ENCODE measurements at places on chromosomes 5 and 9.
A peak's percentile ranks its signal among the peaks of the same experiment; 100 is the strongest.

- no peak for DNase-seq
Measured at GRCh38 chr5:139295346-139296057, 2.0 kb downstream of the MATR3 start.

DNA sequence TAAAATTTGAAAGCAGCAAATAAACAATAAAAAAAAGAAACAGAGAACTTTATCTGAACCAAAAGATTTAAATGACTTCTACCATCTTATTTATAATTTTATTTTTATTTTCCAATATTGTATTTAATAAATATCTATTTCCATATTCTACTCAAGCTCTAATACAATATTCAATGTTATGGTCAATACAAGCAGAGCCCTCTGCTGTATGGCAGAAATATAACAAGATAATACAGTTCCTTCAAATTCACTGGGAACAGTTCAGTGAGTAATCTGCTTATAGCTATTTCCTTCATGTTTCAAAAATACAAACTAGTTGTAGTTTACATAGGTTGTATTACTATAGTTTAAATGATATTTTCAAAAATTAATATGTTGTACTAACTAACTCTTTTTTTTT lies 332.7 kb downstream of the PRDM9 start:
- DNase-seq: no peak

DNA sequence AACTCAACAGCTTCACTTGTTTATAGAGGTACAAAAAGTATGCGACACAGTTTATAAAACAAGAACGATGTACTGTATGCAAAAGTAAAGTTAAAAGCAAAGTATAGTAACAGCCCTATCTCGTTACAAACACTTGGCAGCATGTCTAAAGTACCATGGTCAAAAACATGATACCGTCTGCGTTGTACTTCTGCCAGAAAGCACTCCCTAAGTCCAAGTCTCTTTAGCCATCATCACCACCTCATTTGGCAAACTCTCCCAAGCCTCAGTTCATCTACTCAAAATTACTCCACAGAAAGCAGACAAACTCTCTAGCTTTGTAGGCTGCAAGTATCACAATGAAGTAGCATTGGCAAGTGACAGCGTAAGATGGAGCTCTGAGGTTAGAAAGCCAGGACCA lies 73.4 kb downstream of the NFIB start:
- DNase-seq: no peak

GRCh38 chr5:172630986-172631385 lies 10.1 kb upstream of the NEURL1B start:
- no peak for DNase-seq

- no peak for DNase-seq
Measured at GRCh38 chr9:88258024-88258423, 119.7 kb upstream of the SPATA31C2 start.

GRCh38 chr5:134846641-134846960 lies 833 bp downstream of the C5orf24 start:
- no peak for DNase-seq

- no peak for DNase-seq
Measured at GRCh38 chr9:14095277-14095676, 218.7 kb downstream of the NFIB start.

- no peak for DNase-seq
Measured at GRCh38 chr9:33718987-33719386, 76.4 kb upstream of the PRSS3 start.

DNA sequence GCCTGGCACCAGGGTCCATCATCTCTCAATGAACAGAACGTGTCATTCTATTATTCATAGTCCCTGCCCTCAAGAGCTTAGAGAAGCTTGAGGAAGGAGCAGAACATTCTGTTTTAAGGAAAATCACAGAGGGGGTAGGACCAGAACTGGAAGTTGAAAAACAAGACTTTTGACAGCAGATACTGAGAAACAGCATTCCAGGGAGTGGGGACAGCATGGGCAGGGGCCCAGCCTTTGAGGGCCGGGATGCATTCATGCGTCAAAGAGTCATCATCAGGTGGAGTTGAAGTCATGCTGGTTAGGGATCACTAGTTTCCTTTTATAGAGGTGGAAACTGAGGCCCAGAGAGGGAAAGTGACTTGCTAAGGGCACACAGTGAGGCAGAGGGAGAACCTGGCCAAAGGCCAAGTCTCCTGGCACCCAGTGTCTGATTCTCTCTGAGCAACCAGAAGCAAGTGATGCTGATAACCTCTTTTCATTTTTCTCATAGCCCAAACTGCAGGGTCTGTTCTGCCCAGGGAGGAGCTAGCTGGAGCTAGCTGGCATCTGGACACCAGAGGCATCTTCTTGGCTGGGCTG lies 41.5 kb upstream of the STXBP1 start:
- DNase-seq: no peak

GRCh38 chr9:128361296-128361985 lies 9.7 kb upstream of the URM1 start:
- peak; percentile 40 for DNase-seq

- DNase-seq: no peak
Measured at GRCh38 chr5:118891252-118891651, 97.1 kb downstream of the DTWD2 start.

DNA sequence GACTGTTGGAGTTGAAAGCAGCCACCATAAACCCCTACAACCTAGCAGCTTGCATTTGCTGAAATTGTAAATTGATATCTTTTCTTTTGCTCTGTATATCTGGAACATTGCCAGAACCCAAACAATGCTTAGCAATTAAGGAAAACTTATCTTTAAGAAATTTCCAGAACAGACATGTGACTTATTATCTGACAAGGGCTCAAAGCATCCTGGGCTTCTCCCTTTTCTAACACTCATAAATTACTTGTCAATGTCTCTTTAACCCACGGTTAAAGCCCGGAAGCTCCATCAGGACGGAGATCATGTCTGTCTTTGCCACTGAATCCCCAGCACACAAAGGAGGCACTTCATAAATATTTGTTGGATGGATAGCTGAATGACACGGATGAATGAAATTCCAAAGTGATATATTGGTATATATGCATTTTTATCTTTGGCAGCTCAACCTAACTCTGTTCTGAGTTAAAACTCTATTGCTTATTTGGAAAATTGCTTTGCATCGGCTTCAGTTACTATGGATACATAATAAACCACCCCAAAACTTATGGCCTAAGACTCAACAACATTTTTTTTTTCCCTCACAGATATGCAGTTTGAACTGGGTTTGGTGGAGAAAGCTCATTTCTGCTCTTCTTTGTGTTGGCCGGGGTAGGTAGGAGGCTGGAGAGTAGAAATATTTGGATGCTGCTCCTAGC lies 103.1 kb upstream of the CLINT1 start:
- DNase-seq: no peak

DNA sequence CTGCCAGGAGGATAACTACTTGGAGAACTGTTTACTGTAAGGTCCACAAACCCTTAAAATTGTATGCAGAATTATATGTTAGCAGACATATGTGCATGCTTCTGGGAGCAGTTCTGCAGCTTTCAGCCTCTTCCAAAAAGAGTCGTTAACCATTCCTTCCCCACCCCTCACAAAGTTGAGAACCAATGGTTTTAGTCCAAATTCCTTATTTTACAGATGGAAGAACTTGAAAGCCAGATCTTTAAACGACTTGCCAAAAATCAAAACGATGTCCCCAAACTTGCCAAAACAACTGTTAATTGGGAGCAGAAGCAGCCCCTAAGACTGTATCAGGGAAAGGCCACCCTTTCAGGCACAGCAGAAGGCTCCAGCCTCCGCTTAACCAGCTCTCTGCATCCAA lies 266.4 kb upstream of the ANKRD55 start:
- no peak for DNase-seq

DNA sequence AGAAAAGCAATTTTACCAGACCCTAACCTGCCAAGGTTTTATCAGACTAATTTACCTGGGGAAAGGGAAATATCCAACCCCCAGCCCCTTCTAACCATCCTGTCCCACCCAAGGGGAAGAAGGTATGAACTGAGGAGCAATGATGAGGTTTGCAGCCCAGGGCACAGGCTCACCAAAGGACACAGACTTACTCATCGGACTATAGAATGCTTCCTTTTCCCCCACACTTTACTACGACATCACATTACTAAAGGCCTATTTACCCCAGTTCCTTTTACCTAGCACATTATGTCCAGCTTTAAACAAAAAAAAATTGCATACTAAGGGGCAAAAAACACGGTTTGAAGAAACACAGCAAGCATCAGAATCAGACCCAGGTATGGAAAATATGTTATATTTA lies 94.1 kb upstream of the FST start:
- DNase-seq: no peak

DNA sequence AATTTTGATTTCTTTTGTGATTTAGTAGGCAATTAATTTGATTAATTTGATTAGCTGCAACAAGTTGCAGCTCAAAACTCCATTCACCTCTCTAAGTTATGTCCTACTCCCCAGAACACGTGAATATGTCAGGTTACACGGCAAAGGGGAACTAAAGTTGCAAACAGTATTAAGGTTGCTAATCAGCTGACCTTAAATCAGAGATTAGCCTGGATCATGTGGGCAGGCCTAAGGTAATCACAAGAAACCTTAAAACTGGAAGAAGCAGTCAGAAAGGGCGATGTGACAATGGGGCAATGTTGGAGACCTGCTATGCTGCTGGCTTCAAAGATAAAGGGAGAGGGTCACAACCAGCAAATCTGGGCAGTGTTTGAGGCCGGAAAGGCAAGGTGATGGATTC lies 47.3 kb upstream of the ANXA1 start:
- DNase-seq: no peak

DNA sequence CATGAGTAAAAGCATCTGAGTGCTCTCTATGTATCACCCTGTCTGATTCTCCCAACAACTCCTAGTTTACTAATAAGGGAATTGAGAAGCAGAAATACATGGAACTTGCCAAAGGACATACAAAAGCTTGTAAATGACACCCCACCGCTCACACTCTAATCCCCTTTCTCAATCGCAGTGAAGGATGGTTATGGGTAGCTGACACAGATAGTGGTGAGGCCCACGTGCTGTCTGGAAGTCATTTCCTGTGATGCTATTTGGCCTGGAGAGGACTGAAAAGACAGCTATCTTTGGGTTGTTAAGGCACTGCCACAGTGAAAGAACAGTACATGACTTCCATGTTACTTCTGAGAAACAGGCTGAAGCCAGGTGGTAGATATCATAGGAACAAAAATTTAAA lies 117.0 kb downstream of the GLIS3 start:
- no peak for DNase-seq

All from mesothelial cell of epicardium (in vitro differentiated cells).